PC-3 (cell line): ENCODE measurements at places on chromosomes 1 and 21. TPM values are rescaled to one million over a fixed set of nuclear protein-coding genes. Genes with fewer than 3 reads are reported as not detected.

DNA sequence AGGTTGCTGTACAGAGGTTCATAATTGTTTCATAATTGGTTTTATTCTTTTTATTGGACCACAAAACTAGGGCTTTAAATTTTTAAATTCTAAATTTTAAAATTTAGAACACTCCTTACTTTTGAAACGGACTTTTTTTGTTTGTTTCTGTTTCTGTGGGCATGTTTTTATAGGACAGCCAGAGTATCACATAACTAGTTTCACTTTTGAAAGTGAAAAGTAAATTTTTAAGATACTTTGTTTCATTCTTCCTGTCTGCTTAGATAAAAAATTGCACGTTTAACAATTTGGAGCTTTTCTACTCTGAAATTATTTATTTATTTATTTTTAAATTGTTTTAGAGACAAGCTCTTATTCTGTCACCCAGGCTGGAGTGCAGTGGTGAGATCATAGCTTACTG is 29.7 kb downstream of the MDM4 start:
- DNase-seq: no peak

- DNase-seq: no peak
Observed at GRCh38 chr1:85111695-85112094, 63.4 kb upstream of the MCOLN3 start.

DNA sequence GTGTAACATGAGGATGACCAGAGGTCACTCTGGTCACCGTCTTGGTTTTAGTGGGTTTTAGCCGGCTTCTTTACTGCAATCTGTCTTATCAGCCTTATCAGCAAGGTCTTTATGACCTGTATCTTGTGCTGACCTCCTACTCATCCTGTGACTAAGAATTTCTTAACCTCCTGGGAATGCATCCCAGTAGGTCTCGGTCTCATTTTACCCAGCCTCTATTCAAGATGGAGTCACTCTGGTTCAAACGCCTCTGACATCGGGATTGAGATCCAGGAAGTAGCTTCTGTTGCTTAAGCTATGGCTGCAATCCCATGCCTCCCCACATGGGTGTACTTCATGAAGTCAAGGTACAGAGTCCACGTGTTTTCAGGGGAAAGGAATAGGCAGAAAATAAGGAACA is 19.9 kb downstream of the FMN2 start:
- DNase-seq: peak; percentile 34

Gene LIPI
- not detected in 2 replicates for total RNA-seq

Gene LCE1B
- total RNA-seq: not detected in 2 replicates
